ENCODE measurements at places on chromosomes 1 and 21.

DNA sequence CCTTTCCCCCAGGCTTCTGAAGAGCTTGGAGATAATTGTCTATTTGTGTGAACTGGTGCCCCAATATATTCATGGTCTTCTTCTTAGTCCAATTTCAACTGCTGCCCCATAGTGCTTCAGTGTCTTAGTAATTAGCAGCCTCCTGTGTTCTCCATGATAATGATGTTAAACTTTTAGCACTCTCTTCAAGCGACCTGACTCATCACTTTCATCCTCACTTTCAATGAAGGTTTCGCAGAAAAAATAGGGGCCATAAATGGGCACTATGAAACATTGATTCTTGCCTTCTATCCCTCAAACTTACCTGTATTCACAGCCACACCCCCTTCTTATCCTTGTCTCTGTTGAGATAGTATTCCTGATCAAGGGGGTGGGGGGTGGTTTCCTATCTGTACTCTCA lies 210.6 kb downstream of the DNM3 start:
- no peak for DNase-seq

- no peak for DNase-seq
These were observed 255.9 kb downstream of the FAF1 start for GRCh38 chr1:50704126-50704525.

DNA sequence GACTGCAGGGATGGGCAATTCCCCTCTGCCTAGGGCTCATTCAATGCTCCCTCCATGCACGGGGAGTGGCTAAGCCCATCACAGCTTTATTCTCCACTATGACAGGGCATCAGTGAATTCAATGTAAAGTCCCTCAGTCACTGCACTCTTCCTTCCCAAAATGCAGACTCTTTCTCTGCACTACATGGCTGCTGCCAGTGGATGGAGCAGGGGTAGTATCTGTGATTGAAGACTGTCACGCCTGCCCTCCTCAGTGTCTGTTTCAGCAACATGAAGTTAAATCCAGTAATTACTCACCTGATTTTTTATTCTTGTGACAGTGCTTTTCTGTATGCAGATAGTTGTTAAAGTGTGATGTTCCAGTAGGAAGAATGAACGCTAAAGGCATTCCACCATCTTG lies 1323.2 kb downstream of the AMY1C start:
- DNase-seq: no peak

DNA sequence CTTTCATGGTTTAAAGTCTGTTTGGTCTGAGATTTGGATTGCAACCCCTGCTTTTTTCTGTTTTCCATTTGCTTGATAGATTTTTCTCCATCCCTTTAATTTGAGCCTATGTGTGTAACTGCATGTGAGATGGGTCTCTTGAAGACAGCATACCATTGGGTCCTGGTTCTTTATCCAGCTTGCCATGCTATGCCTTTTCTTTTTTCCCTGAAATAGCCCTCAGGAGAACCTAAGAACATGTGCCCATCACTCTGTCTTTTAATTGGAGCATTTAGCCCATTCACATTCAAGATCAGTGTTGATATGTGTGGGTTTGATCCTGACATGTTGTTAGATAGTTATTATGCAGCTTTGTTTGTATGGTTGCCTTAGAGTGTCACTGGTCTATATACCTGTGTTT lies 21.7 kb upstream of the DENND1B start:
- no peak for DNase-seq

GRCh38 chr1:16984717-16985116 lies 4.3 kb upstream of the MFAP2 start:
- no peak for DNase-seq

GRCh38 chr1:118963456-118964430 lies 24.4 kb downstream of the TBX15 start:
- DNase-seq: no peak

DNA sequence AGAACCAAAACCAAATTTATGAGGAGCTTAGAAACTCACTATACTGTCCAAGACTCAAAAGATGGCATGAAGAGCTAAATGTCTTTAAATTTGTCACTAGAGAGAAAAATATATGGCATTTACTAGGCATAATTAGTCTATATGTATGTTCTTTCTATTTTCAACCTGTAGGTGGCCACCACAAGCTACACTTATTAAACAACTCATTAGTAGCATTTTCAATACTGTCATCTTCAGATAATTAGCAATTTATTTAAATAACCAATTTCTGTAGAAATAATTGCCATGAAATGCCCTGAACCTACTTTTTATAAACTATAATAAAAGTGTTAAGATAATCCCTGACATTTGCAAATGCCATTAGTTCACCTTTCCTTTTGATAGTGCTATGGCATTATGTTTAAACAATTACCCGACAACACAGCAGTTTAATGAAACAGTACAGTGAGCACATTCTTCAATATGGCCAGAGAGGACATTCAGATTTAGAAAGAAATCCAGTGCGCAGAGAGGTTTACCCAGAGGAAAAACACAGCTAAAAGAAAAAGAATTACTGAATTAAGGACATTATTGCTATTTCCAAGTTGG lies 522.5 kb downstream of the PTBP2 start:
- DNase-seq: no peak

GRCh38 chr1:108124622-108125311 lies 75.4 kb downstream of the SLC25A24 start:
- no peak for DNase-seq

- DNase-seq: no peak
These were observed 14.6 kb downstream of the TMEM201 start for GRCh38 chr1:9603307-9603706.

DNA sequence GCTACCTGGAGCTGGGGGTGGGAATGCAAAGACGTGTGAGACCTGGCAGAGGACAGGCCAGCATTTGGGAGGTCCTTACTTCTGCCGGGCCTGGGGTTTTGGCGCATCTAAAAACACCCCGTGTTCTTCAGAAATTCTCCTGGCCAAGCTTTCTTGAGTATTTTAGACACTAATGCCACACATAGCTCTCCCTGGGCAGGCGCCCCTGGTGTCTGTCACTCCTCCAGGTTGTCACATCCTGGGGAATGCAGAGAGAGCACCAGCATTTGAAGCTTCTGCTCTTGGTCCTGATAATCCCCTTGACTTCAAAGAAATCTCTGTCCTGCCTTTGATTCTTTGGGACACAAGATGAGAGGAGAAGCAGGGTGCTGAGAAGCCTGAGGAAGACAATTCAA lies 6.0 kb downstream of the CAPN9 start:
- no peak for DNase-seq

DNA sequence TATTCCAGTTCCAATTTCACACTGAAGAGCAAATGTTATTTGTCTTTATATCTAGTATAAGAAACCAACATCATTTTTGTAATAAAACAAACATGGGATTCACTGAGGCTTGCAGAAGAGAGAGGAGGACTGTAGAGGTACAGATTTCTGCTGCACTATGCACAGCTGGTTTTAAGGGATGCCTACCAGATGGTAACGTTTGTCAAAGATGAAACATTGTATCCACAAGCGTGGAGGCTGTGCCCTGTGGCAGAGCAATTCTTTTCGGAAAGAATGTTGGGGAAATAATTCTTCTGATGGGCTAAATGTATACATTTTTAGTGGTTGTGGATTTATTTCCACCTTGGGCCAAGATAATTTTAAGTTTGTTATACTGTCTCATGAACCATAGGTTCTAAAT lies 272.4 kb downstream of the DUSP10 start:
- no peak for DNase-seq

- no peak for DNase-seq
These were observed 28.5 kb downstream of the SLC16A1 start for GRCh38 chr1:112927462-112927990.

DNA sequence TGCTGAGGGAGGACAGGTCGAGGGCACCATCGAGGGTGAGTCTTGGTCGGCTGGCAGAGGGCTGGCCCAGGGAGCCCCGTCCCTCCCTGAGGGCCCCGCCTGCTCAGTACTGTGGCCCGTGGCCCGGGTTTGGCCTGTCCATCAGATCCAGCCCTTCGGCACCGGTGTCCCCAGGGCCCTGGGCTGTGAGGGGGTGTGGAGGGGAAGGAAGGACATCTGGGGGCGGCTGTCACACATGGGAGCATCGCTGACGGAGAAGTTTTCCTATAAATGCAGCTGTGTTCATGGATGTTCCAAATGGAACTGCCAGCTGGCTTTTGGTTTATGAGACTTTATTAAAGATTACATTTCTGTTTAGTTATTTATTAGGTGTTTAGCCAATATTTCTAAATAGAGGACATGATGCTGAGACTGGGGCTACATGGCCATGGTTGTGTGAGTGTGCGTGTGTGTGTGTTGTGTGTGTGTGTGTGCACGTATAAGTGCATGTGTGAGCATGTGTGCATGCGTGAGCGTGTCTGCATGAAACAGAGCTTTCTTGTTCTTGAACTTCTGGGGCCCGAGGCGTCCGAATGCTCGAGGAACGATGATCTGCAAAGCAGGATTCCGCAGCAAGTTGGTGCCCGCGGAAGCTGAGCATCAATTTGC lies 54.3 kb downstream of the SLX9 start:
- DNase-seq: no peak

- DNase-seq: no peak
These were observed 11.9 kb downstream of the TRIM11 start for GRCh38 chr1:228394571-228395394.

- DNase-seq: no peak
These were observed 16.5 kb downstream of the VSIG8 start for GRCh38 chr1:159845751-159846629.

DNA sequence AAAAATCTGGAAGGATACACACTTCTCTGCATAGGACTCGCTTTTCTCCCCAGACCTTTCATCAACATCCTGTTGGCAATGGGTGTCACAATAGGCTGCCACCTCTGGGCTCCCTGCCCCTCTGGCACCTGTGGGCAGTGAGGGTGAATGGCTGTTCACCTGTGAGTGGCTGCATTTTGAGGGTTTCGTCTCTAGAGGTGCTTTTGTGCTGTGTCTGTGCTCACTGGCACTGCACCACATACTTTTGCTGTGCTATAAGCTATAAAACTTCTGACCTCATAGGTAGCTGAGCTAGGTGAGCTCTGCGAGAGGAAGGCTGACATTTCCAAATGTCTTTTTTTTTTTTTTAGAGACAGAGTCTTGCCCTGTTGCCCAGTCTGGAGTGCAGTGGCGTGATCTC lies 35.9 kb downstream of the SLC30A1 start:
- no peak for DNase-seq

GRCh38 chr21:33197496-33197895 lies 32.2 kb upstream of the IFNAR2 start:
- no peak for DNase-seq

DNA sequence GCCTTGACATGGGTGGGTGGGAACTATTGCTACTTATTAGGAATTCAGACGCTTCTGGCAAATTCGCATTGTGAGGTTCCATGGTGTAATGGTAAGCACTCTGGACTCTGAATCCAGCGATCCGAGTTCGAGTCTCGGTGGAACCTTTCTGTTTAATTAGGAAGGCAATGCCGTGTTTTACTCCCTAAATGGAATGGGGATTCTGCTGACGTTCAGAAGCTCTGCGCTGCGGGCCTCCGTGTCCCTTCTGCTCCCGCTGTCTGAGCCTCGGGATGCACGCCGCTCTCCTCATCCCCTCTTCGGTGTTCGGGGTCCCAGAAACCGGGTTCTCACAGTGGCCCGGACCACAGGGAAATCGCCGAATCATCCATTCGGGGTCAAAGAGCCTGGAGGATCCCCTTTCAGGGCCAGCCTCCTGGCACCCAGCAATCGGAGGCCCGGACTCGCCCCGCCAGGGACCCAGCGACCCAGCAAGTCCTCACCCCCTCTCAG lies 280.3 kb downstream of the FAM72C start:
- DNase-seq: no peak

DNA sequence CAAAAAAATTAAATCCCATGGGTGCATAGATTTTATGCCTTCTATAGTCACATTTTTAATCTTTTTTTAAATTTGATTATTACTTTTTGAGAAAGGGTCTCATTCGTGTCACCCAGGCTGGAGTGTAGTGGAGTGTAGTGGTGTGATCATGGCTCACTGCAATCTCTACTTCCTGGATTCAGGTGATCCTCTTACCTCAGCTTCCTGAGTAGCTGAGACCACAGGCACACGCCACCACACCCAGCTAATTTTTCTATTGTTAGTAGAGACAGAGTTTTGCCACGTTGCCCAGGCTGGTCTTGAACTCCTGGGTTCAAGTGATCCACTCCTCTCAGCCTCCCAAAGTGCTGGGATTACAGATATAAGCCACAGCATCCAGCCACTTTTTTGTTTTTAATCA lies 10.4 kb downstream of the CBR3 start:
- DNase-seq: no peak

DNA sequence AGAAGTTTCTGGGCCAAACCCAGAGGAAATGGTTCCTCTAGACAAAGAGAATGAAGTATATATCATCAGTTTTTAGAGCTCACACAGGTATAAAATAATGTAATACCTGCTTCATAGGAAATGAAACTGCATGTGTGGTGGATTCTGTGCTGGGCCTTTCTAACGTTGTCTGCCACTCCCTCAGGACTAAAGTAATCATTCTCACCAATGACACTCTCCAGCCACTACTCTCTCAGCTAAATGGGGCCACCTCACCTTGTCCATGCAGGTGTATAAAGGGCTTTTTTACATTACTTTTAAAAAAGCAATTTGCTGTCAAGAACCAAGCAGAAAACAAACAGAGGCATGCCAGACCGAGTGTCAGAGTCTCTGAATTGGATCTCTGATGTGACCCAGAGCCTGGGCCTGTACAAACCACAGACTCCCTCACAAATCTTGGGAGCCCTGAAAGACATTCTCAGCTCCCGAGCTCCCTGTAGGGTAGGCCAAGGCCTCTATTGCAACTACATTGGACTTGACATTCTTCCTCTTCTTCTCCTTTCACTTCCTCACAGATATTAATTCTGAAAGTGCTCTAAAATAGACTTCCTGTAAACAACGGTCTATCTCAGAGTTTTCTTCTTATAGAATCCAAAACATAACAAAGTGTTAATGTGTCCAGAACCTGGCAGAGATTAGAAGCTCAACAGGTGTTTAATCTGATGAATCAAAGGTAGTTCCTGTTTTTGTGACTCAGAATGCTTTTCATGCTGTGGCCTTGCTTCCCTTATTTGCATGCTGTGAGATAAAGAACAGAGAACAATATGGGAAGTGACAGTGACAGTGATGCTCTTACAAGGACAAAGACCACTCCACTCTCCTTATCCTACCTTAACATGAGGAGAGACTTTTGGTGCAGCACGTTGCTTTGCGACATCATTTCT lies 8.6 kb downstream of the AIM2 start:
- no peak for DNase-seq

GRCh38 chr21:37130971-37131370 lies 57.9 kb downstream of the TTC3 start:
- no peak for DNase-seq
